Dermis blood vessel endothelial cell (primary cell): ENCODE measurements at places on chromosomes 16 and 17. TPM values are rescaled to one million over a fixed set of nuclear protein-coding genes. Genes with fewer than 3 reads are reported as not detected.

- DNase-seq, result no peak
Measured at GRCh38 chr16:81094771-81095251, 1.4 kb downstream of the GCSH start.

Gene OR4D1
- not detected in 2 replicates for total RNA-seq

- peak; percentile 47 for DNase-seq
Measured at GRCh38 chr16:50245417-50246298, 20.7 kb upstream of the ADCY7 start.

DNA sequence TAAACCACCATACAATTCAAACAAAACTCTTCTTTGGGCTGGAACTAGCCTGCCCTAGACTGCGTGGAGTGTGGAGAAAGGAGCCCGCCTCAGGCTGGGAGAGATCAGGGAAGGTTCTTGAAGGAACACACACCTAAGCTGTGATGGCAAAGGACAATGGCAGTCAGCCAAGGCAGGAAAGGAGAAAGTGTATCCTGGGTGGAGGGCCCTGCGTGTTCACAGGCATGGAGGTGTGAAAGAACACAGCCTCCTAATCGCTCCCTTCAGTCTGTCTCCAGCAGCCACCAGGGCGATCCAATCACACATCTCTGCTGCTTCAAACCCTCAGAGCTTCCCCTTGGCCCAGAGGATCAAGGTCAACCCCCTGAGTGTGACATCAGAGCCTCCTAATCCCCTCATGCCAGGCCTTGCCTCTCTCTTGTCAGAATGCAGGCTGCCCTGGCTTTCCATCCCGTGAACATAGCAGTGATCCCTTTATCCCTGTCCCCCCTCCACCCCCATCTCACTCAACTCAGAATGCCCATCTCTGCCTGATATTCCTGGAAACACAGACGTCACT lies 173.0 kb downstream of the KATNIP start:
- DNase-seq, result no peak

- DNase-seq, result no peak
Measured at GRCh38 chr17:38541281-38541680, 64.5 kb downstream of the SRCIN1 start.

GRCh38 chr17:38449364-38449763 lies 21.1 kb downstream of the ARHGAP23 start:
- DNase-seq, result peak; percentile 46

GRCh38 chr16:67296420-67296819 lies 17.1 kb downstream of the PLEKHG4 start:
- no peak for DNase-seq

DNA sequence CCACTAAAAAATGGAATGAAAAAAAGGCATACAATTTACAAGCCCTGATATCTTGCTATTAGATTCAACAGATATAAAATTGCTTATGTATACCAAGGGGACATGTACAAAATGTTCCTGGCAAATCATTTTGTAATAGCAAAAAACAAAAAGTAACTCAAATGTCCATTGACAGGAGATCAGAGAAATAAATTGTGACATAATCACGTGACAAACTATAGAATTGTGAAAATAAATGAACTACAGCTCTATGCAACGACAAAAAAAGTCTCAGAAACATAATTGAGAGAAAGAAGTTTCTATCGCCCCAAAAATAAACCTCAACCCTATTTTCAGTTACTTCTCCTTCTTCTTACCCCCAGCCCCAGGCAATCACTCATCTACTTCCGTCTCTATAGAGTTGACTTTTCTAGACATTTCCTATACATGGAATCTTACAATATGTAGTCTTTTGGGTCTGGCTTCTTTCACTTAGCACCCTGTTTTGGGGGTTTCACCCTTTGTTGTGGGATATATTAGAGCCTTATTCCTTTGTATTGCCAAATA lies 12.1 kb upstream of the ACE start:
- no peak for DNase-seq
